Suppressor macrophage treated with lipopolysaccharide for 4 hours (primary cell): ENCODE measurements at places on chromosomes 6 and 20.

DNA sequence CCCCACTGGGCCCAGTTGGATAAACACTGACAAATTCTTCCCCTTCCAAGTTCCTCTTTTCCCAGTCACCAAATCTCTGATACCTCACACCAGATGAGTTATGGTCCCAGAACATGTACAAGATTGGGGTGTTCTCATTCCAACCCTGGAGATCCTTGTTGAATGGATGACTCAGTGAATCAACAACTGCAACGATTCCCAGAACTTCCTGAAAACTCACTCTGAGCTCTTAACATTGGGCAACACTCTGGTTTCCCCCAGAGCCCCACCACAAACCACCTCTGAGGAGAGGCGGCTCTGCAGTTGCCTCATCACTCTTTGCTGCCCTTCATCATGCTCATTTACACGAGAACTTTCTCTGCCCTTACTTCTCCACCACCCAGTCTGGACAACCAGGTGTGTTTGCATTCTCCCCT, 115.2 kb downstream of the MRPL14 start:
- DNase-seq, result peak; percentile 92

GRCh38 chr6:81636930-81637568, 115.4 kb downstream of the TENT5A start:
- no peak for DNase-seq

- no peak for DNase-seq
These were observed 144.0 kb upstream of the THBS2 start for GRCh38 chr6:169397684-169398083.

DNA sequence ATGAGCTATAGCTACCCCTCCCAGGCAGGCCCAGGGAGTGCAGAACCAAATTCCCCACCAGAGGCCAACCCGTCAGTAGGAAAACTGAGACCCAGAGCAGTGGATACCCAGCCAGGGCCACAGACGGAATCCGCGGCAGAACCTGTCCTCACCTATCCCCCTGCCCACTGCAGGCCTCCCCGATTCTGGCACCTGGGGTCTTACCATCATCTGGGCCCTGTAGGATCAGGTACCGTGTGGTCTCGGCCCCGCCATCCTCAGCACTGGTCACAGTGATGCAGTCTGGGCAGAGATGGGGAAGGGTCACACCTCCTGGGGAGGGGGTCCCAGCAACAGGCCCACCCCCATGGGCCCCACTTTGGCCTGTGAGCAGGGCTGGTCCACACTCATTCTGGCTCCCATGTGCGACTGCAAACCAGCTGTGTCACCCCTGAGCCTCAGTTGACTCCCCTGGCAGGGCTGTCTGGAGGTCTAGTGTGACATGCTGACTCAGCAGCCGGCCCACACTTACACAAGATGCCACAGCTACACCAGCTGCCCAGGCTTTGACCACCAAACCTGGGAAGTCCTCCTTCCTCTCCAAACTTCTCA, 3.8 kb downstream of the ZNF335 start:
- no peak for DNase-seq

- DNase-seq, result no peak
These were observed 30.8 kb downstream of the DIDO1 start for GRCh38 chr20:62895539-62895938.

GRCh38 chr6:1708122-1708521, 98.4 kb downstream of the FOXC1 start:
- no peak for DNase-seq

- DNase-seq, result peak; percentile 39
These were observed 172.4 kb downstream of the ADGB start for GRCh38 chr6:146770965-146771735.

GRCh38 chr6:31621991-31622390, 1.5 kb downstream of the PRRC2A start:
- DNase-seq, result no peak

DNA sequence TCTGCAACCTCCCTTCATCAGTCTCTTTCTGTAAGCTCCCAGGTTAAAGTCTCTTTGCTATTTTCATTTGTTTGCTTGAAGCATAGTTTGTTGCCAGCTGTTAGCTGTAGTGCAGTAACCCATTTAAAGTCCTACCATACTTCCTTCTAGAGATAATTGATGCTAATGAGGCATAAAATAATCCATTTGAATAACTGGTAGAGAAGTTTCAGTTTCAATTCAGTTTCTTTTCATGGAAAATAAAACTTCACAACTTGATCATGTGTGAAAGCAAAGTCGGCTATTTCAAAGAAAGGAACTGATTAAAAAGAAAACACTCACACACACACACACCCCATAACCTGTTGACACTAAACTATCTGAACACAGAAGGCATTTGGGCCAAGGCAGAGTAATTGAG, 68.5 kb upstream of the TENT5A start:
- DNase-seq, result peak; percentile 25

GRCh38 chr6:40440053-40440452, 147.1 kb downstream of the LRFN2 start:
- peak; percentile 61 for DNase-seq

- no peak for DNase-seq
These were observed 204.3 kb upstream of the CST7 start for GRCh38 chr20:24744747-24745146.

GRCh38 chr6:70456735-70457134, 43.4 kb downstream of the FAM135A start:
- no peak for DNase-seq

GRCh38 chr6:136403110-136403980, 113.7 kb upstream of the BCLAF1 start:
- peak; percentile 82 for DNase-seq

- DNase-seq, result no peak
These were observed 32.9 kb downstream of the SLC17A4 start for GRCh38 chr6:25787428-25787827.

DNA sequence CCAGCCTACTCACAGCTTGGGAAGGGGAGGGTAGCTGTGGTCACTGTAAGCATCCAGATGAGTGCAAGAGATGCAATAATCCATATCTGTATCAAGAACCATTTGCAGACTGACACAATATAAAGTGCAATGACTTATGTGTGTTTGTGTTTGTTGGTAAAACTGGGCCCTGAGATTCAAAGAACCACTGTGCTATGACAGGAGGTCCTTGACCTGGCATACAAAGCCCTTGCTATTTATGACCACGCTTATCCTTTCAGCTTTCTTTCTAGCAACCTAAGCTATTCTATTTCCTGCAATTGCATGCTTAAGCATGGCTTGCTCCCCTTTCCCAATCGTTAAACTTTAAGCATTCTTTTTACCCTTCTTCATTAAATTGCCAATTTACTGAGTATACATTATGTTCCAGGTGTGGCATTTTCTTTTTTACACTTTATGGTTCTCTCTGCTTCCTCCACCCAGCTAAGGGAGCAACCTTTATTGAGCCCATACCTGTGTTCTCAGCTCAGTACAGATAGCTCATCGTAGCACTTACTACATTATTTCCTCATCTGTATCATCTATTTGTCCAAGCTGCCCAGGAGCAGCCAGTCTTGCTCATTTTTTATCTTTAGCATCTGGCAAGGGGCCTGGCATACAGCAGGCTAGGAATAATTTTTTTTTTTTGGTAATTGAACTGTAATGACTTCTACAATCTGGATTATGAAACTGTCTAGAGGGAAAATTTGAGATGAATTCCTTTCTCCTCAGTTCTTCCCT, 3.5 kb downstream of the MCUR1 start:
- no peak for DNase-seq

DNA sequence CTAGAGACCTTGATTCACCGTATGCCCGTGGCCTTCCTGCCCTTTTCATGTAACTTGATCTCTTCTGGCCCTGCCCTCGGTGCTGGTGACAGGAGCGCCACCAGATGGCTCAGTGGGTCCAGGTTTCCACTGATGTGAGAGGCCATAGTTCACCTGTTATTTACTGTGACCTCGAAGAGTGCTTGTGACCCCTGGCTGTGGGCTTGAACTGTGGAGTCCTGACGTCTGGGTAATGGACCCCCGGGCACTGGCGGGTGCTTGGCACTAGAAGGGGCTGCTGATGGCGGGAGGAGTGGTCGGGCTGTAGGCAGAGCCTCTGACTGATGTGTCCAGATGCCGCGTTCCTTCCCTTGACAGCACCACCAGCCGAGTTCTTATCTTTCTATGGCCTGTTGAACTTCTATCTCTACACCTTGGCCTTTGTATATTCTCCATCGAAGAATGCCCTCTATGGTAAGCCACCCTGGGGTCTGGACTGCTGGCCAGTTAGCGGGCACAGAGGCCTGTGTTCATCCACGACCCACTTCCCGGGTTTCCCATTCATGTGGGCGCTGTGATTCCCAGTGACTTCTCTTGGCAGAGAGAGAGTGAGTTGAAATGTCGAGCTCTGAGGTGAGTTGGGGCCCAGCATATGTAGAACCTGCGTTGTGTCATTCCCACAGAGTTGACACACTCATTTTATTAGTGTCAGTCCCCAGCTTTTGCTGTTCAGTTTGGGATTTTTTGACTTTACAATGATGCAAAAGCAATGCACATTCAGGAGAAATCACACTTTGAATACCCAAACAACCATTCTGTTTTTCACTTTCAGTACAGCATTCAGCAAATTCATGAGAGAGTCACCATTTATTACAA, 14.9 kb downstream of the DYNLT1 start:
- DNase-seq, result no peak

- DNase-seq, result no peak
These were observed 6.8 kb upstream of the COMMD7 start for GRCh38 chr20:32749914-32750637.

- DNase-seq, result no peak
These were observed 192.0 kb upstream of the HS3ST5 start for GRCh38 chr6:114534813-114535212.

GRCh38 chr6:32604434-32604877, 14.8 kb upstream of the HLA-DRB1 start:
- DNase-seq, result peak; percentile 41

- peak; percentile 21 for DNase-seq
These were observed 193.1 kb upstream of the SIM1 start for GRCh38 chr6:100657678-100658330.

GRCh38 chr6:37092923-37093727, 76.8 kb upstream of the PIM1 start:
- DNase-seq, result no peak

DNA sequence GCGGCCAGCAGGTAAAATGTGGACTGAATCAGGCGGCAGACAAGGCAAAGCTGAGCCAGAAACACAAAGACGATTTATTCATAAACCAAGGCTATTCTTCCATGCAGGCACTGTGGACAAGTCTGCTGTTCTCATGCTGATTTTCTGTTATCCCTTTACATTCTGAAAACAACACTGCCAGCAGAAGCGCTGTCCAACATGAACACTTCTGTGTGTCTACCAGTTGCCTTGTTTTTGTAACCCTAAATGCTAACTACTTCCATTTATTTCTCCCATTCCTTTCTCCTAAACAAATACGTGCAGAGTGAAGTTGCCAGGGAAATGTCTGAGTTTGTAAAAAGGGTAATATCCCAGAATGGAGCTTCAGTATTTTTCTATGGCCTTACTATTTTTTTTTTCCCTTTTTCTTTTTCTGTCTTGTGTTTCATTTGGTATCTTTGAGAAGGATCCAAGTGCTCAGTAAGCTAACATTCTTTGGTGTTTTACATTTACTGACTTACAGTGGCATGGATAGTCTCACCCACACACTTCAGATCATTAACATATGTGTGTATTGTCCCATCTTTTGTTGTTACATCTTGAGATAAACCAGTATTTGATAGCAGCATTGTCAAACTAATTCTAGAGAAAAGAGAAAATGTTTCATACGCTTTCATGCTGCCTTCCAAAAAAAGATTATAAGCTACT, 1308.9 kb upstream of the MAP3K7 start:
- no peak for DNase-seq

GRCh38 chr6:41972826-41973225, 31.2 kb upstream of the CCND3 start:
- DNase-seq, result no peak

- peak; percentile 78 for DNase-seq
These were observed 623 bp upstream of the MRPS26 start for GRCh38 chr20:3045042-3045815.

DNA sequence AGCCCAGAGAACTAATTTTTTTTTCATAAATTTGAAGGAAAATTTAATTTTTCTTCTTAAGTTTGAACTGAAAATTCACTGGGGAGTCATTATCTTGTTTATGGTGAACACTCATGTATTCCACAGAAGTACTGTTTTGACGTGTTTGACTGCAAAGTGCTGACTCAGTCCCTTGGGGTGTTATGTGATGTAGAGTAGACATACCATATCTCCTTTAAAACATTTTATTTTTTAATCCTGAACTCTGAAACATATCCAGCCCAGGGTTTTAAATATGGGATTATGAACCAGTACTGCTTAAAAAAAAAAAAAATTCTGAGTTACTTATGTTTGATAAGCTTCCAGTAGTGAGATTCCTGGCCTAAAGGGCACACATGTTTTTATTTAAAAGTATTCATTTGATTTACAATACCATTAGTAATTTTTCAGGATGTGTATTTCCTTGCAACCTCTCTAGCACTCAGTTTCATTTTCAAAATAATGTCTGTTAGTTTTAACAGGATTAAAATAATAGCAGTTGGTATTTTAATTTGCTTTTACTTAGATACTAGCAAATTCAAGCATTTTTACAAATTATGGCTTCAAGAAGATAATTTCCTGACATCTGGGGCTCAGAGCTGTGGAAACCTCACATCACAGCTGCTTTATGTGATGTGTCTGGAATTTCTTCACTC, 81.7 kb upstream of the PDE10A start:
- no peak for DNase-seq

DNA sequence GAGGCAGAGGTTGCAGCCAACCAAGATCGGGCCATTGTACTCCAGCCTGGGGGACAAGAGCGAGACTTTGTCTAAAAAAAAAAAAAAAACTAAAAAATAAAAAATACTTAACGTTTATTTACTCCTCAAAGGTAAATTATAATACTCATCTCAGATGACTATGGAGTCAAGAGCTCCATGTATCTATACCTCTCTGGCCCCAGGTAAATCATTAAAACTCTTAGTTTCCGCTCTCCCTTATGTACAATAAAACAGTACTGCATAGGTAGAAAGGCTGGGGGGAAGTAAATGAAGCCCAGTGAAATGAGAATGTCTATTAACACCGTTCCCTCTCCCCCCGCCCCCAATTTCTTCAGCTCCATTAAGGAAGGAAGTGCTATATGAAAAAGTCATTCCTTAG, 1.2 kb downstream of the SRSF12 start:
- no peak for DNase-seq

DNA sequence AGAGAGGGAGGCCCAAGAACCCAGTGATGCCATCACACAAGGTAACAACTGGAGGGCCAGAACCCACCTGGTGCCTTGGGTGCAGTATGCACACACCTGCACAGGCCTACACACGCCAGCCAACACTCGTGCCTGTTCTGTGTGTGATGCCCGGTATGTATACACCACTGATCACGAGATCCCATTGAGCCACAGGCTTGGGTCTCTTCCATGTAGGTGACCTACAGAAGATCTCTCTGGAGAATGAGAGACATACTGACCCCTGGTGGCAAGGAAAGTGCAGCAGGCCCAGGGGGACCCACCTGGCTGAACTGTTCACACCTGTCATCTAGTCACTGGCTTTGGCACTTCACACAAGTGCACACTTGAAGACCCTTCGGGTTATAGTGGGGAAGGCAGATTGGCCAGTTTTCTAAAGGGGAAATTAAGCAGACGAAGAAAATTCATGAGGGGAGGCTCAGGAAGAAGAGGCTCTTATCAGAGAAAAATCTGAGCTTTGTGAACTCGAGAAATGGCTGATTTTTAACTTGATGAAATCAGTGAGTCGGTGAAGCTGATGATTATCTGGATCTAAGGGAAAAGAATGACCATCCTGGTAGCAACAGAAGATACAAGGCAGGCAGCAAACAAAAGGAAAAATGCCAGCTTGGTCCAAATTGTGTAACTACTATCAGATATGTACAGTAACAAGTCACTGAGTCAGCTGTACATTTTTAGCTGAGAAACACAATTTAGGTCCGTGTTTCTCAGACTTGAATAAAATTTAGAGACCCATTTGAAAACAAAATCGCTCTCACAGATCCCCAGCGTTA, 69.1 kb upstream of the PBOV1 start:
- DNase-seq, result peak; percentile 23
